ENCODE measurements at places on chromosomes 16 and 17.

DNA sequence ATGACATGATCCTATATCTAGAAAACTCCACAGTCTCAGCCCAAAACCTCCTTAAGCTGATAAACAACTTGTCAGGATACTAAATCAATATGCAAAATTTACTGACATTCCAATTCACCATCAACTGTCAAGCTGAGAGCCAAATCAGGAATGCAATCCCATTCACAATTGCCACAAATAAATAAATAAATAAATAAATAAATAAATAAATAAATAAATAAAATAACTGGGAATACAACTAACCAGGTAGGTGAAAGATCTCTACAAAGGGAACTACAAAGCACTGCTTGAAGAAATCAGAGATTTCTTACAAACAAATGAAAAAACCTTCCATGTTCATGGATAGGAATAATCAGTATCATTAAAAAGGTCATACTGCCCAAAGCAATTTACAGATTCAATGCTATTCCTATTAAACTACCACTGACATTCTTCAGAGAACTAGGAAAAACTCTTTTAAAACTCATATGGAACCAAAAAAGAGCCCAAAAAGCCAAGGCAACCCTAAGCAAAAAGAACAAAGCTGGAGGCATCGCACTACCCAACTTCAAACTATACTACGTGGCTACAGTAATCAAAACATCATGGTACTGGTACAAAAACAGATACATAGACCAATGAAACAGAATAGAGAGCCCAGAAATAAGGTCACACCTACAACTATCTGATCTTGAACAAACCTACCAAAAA lies 37.7 kb downstream of the BRIP1 start:
- DNase-seq = no peak

DNA sequence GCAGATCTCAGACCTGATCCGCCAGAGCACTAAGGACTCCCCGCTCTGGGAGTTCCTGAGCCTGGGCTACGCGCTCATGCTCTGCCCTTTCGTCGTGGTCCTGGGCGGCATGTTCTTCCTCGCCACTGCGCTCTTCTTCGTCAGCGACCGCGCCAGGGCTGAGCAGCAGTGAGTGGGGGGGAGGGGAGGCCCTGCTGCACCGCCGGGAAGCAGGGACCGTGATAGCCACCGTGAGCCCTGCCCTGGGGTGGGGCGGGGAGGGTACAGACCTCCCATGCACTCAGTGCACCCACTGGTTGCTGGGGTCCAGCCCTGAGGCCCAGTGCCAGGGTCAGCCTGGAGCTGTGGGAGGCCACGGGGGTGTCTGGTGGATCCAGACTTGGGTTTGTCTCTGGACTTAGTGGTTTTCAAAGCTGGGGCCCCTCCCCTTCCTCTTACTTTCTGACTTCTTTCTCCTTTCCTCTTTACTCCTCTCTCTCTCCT lies 18.9 kb downstream of the MYBBP1A start:
- no peak for DNase-seq

DNA sequence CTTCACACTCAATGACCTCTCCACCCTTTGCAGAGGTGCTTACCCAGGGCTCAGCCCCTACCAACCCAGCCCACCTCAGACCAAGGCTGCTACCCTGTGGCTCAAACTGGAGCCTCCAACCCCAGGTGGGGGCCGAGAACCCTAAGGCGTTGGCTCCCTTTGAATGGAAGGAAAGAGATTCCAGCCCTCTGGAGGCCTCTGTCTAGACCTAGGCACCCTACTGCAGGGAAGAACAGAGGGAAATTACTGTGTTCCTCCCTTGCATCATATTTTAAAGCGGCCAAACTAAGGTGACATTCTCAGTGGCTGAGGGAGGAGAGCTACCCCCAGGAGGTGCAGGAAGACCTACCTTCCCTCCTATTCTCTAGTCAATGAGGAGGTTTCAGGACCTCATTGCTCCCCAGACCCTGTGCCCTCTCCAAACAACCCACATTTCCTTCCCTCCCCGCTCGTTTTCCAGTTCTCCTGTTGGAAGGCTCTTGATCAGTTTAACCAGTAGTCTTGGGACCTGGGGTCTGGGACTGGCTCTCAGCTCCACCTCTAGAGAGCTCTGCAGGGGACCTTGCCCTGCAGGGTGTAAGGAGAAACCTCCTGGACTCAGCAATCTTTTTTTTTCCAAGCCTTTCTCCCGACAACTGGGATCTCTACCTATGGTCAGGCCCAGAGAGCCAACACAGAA lies 5.5 kb upstream of the HOXB8 start:
- no peak for DNase-seq

DNA sequence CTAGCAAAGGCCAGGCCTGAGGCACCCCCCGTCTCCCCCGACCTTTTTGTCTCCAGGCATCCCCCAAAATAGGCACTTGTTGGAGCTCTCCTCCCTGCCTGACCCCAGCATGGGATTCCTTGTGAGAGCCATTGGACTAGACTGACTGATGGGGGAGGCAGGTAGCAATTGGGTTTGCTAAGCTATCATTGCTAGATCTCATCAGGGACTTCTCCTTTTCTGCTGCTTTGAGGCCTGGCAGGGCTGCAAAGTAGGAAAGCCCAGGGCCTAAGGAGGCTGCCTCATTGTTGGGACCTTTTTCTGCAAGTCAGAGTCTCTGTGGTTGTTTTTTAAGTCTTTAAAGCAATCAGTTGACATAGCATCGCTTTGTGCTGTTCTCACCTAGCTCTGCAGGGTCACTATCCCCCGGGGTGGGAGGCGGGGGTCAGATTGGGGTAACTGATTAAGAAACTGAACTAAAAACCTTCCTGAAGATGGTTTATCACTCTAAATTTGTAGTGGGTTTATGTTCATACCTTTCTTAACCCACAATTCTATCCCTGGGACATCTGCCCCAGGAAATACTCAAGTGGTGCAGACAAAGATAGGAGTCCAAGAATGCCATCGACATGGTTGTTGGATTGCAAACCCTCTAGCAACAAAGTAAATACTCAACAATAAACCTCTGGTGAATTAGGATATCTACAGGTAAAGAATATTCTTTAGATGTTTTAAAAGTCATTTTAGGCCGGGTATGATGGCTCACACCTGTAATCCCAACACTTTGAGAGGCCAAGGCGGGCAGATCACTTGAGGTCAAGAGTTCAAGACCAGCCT lies 28.0 kb downstream of the LLGL2 start:
- no peak for DNase-seq

DNA sequence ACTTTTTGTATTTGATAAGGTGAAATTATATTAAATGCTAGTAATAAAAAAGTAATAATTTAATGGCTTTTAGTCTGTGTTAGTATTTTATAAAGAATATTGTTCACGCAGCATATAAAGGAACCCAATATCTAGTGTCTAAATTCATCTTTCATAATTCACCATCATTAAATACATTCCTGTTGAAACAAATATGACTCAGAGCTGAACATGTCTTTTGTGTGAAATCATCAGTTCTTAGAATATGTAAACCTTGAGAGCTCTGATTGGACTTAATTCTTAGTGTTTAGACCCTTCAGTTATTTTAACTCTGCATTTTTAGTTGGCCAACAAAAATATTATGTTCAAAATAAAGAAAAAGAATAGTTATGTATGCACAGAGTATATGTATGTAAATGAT lies 71.8 kb downstream of the ABHD15 start:
- DNase-seq = no peak

- DNase-seq = no peak
Measured at GRCh38 chr17:66748578-66748977, 86.3 kb upstream of the CACNG5 start.

DNA sequence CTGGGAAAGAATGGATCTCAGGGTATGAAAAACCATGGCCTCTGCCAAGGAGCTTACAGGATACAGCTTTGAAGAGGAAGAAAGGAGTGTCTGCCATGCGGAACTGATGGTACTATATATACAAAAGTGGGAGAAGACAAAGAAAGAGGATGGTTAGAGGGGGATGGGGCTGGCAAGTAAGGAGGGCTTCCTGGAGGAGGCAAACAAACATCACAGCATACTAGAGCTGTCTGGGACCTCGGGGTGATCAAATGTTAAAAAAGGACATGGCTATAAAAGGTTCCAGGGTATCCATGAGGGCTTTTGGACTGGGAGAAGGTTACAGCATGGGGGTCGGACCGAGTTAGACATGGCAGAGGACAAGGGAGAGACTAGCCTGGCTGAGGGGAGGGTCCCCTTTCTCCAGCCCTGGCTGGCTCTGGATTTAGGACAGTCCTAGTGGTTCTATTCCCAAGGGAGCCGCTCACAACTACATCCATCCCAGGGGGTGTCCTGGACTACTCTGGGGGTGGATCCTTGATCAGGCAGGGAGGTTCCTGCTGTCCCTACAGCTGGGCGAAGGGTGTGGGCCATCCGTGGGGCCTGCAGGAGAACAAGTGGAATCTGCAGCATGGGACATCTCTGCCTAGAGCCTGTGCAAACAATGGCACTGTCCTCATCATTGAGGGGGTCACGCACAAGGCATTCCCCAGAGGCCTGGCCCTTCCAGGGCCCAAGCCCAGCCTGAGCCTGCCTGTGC lies 12.2 kb downstream of the WNT9B start:
- no peak for DNase-seq

GRCh38 chr16:20859699-20860098 lies 40.5 kb downstream of the DCUN1D3 start:
- DNase-seq = no peak

GRCh38 chr17:66753126-66753920 lies 81.6 kb upstream of the CACNG5 start:
- DNase-seq = no peak

DNA sequence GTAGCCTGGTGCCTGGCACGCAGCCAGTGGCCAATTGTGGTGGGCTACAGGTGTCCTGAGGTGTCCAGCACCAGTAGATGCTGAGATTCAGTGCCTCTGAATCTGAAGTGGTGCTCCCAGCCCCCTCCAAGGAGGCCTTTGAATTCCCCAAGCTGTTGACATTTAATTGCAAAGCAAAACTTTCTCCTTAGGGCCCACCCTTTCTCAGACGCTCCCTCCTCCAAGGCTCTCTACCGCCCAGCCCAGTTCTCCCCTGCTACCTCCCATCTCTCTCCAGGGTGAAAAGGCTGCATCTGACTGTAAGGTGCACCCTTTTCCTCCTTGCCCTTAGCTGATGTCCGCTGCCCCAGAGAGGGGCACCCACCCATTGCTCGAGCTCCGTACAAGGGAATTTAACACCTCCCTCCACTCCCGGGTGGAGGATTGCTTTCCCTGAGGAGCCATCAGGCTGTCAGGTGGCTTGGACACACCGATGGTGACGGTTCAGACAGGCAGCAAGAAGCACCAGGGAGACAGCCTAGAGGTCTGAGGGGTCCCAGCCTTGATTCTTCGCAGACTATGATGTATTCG lies 1.7 kb downstream of the BEAN1 start:
- no peak for DNase-seq

GRCh38 chr16:24070851-24071250 lies 185.3 kb upstream of the CACNG3 start:
- DNase-seq = peak; percentile 50

DNA sequence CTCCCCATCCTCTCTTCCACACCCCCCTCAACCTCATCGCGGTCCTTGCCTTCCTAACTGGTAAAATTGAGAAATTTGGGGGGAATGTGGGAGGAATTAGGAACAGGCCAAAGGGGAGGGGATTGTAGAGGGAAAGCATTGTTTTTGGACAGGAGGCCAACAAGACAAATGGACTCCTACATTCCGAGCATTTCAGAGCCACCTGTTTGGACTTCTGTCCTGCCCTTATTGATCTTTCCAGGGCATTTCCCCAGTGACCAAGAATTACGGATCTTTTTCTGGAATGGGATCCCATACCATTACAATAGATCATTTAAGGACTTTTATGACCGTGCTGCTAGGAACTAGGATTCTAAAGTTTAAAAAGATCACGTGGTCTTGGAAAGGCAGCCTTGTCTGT lies 221.3 kb upstream of the ASIC2 start:
- no peak for DNase-seq

DNA sequence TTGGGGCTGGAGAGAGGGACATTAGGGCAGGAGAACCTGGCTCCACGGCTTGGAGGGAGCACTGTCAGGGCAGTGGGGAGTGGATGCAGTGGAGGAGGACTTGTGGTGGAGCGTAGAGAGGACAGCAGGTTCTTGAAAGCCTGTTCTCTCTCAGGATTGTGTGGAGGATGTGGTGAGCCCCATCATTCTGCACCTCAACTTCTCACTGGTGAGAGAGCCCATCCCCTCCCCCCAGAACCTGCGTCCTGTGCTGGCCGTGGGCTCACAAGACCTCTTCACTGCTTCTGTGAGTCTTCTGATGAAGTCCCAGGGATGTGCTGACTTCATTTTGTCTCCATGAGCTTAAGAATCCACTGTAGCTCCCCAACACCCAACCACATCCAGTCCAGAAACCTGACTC lies 13.5 kb downstream of the COX6A2 start:
- DNase-seq = no peak

DNA sequence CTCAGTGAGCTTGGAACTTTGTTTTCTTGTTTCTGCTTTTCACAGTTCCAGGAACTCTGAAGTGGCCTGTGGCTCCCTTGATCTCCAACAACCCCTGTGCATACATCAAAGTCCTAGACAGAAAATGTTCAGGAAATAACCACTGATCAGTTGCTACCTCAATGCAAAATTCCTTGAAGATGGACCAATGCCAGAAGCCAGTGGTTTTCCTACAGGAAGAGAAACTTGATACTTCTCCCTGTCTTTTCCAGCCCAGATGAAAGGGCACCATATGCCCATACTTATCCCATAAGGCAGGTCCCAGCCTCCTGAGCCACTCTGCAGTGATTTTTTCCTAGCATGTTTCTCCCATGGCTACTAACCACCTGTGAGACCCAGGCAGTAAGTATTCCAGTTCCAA lies 12.3 kb upstream of the CDRT4 start:
- no peak for DNase-seq

- DNase-seq = no peak
Measured at GRCh38 chr16:62967163-62967562, 930.9 kb upstream of the CDH8 start.

DNA sequence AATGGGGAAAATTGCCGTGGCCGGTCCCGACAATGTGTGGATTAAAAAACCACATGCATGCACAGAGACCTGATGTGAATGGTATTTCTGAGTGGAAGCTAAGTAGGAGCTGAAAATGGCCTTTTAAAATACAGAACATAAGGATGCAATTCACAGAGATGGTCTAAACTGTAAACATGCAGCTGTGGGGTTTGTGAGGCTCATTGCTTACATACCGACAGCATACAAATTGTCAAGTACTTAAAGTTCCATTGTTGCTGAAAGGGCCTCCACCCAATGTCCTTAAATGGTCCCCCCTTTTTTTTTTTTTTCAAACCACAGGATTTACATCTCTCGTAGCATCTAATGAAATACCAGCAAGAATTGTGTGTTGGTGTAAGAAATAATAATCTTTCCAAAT lies 523.2 kb downstream of the MAF start:
- no peak for DNase-seq
